HFFc6 (cell line): ENCODE measurements at places on chromosomes 3 and 15. TPM values are rescaled to one million over a fixed set of nuclear protein-coding genes. Genes with fewer than 3 reads are reported as not detected.

DNA sequence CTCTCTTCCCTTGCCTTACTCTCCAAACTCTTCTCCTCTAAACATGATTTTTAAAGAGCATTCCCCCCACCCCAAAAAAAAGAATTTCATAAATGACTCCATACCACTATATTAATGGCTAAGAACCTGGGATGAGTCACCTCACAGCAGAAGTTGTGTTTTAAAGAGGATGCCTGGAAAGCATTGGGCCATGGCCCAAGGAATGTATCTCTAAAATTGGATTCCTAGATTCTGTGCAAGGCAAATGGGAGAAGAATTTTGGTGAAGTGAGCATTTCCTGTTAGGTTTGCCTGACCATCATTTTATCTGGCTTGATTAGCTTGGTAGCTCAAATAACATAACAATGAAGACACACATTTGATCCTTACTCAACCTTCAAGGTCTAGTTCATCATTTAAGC, 251.4 kb downstream of the NR1D2 start:
- peak; percentile 68 for DNase-seq
- H3K4me3 ChIP-seq = no peak overlapping the region
- H3K27me3 ChIP-seq = no peaks in the 10 kb centered on the region; the same call in 1 of the 2 replicates
- no peaks in the 10 kb centered on the region for H3K36me3 ChIP-seq

- peaks cover 19% of the 10 kb centered on the region for H3K4me1 ChIP-seq
- H3K27me3 ChIP-seq = peaks cover 13% of the 10 kb centered on the region; the same call in 1 of the 2 replicates
- no peak overlapping the region for H3K4me3 ChIP-seq
- no peak overlapping the region for H3K27ac ChIP-seq
- no peaks in the 10 kb centered on the region for H3K36me3 ChIP-seq
These were observed 54.9 kb downstream of the TRIM71 start for GRCh38 chr3:32872487-32873382.

- H3K4me1 ChIP-seq = peaks cover 41% of the 10 kb centered on the region
- H3K27me3 ChIP-seq = no peaks in the 10 kb centered on the region; the same call in 1 of the 2 replicates
- H3K4me3 ChIP-seq = peak overlapping the region; percentile 96
- no peak for DNase-seq
These were observed 550 bp downstream of the CLN6 start for GRCh38 chr15:68228971-68229385.

DNA sequence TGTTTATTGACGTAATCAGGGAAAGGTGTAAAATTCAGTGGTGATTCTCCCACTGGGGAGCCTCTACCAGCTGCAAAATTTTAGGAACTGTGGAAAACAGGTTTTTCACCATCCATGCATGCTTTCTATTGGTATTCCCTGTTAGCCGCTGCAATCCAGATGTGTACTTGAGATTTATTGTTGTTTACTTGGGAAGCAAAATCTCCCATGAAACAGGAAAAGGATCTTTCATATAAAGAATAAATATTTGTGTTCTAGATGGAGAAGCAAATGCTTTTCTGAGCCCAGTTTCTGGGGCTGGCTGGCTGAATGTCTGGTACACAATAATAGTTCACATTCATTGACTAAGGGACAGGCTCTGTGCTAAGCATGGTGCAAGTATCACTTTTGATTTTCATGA, 144.6 kb upstream of the RASGRP1 start:
- DNase-seq = no peak
- H3K4me3 ChIP-seq = no peak overlapping the region
- peak overlapping the region; percentile 79 for H3K27ac ChIP-seq
- H3K27me3 ChIP-seq = no peaks in the 10 kb centered on the region; the same call in 1 of the 2 replicates
- peaks cover 23% of the 10 kb centered on the region; the same call in 1 of the 2 replicates for H3K36me3 ChIP-seq

DNA sequence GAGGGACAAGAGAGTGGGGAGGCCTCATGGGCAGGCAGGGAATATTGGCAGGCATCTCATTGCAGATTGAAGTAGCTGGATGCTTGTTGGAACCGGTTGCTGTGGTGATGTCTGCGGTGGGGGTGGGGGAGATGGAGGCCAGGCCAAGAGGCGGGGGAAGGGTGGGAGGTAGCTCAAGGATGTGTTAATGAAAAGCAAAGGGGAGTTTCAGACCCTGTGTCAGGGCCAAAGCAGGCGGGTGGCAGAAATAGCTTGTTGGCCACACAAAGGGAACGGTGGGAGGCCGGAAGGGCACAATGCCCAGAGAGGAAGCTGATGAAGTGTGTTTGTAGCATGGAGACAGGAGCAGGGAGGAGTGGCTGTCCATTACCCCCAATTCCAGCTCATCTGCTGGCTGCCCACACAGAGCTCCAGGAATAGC, 28.0 kb downstream of the CCDC33 start:
- DNase-seq = no peak
- no peaks in the 10 kb centered on the region for H3K4me1 ChIP-seq
- H3K27me3 ChIP-seq = peaks cover 60% of the 10 kb centered on the region
- no peaks in the 10 kb centered on the region for H3K36me3 ChIP-seq
- H3K4me3 ChIP-seq = no peak overlapping the region
- H3K27ac ChIP-seq = no peak overlapping the region

GRCh38 chr3:144189044-144189443, 217.4 kb downstream of the DIPK2A start:
- H3K4me3 ChIP-seq = no peak overlapping the region
- H3K4me1 ChIP-seq = no peaks in the 10 kb centered on the region
- no peak for DNase-seq
- no peaks in the 10 kb centered on the region; the same call in 1 of the 2 replicates for H3K36me3 ChIP-seq
- no peaks in the 10 kb centered on the region for H3K27me3 ChIP-seq

GRCh38 chr3:16203671-16204629, 29.5 kb downstream of the GALNT15 start:
- peaks cover 78% of the 10 kb centered on the region for H3K4me1 ChIP-seq
- no peak for DNase-seq
- peak overlapping the region; percentile 72 for H3K27ac ChIP-seq
- peaks cover 3% of the 10 kb centered on the region; the same call in 1 of the 2 replicates for H3K27me3 ChIP-seq
- peaks cover 7% of the 10 kb centered on the region; the same call in 1 of the 2 replicates for H3K36me3 ChIP-seq

GRCh38 chr3:60365360-60365759, 885.9 kb downstream of the FHIT start:
- no peak overlapping the region for H3K4me3 ChIP-seq
- no peak for DNase-seq
- no peaks in the 10 kb centered on the region for H3K36me3 ChIP-seq
- no peaks in the 10 kb centered on the region; the same call in 1 of the 2 replicates for H3K27me3 ChIP-seq
- H3K4me1 ChIP-seq = no peaks in the 10 kb centered on the region

DNA sequence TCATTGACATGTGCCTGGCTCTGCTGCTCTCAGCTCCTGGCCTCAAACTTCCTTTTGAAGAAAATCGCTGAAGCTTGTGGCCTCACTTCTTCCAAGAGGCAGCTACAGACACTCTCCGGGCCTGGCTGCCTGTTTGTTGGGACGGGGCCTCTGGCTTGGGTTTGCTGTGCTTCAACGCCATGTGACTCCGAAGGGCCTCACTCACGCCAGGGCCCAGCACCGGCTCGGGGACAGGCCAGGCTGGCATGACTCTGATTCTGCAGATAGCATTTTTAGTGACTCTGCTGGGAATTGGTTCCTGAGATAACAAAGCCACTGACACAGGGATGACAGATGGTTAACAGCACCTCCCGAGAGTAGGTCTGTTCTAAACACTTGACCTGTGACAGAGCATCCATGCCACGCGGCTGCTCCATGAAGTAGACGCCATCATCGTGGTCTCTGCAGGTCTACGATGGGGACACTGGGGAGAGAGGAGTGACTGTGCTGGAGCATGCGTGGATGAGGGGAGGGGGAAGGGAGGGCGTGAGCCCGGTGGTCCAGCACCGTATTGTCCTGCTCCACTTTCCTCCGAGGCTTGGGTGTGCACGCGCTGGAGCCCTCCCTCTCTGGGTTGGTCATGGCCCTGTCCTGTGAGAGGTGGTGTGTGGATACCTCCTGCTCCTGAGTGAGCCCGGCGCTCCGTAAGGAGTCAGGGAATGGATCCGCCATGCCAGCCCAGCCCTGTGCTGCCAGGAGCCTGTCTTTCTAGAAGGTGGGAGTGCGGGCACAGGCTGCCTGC, 133.6 kb downstream of the TJP1 start:
- DNase-seq = no peak
- peaks cover 2% of the 10 kb centered on the region; the same call in 1 of the 2 replicates for H3K27me3 ChIP-seq
- H3K4me3 ChIP-seq = no peak overlapping the region; the same call in 1 of the 2 replicates
- no peak overlapping the region for H3K27ac ChIP-seq
- H3K4me1 ChIP-seq = peaks cover 51% of the 10 kb centered on the region

- no peak overlapping the region for H3K27ac ChIP-seq
- H3K27me3 ChIP-seq = no peaks in the 10 kb centered on the region; the same call in 1 of the 2 replicates
- no peak overlapping the region for H3K4me3 ChIP-seq
- DNase-seq = no peak
These were observed 51.1 kb downstream of the IFT57 start for GRCh38 chr3:108171106-108171505.

GRCh38 chr15:78000091-78000926, 77.2 kb downstream of the TBC1D2B start:
- H3K27ac ChIP-seq = no peak overlapping the region
- peak; percentile 22 for DNase-seq
- H3K36me3 ChIP-seq = peaks cover 17% of the 10 kb centered on the region
- H3K4me1 ChIP-seq = peaks cover 25% of the 10 kb centered on the region
- no peak overlapping the region for H3K4me3 ChIP-seq

DNA sequence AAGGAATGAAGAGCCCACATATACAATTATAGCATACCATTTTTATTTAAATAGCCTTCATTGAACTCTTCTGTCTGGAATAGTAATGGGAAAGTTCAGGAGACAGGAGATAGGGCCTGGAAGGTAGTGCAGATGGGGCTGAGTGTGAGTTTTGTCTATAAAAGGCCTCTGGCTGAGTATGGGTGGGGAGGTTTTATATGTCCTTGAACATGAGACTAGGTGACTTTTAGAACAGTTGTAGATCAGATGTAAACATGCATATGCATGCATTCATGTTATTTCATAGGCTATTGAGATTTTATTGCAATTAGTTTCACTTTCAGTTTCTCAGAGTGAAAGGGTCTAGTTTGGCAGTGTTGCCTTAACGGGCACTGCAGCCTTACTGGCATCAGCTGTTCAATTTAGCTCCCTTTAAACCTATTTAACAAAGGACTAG, 27.1 kb downstream of the CGGBP1 start:
- peak overlapping the region; percentile 88 for H3K4me3 ChIP-seq
- H3K36me3 ChIP-seq = no peaks in the 10 kb centered on the region

DNA sequence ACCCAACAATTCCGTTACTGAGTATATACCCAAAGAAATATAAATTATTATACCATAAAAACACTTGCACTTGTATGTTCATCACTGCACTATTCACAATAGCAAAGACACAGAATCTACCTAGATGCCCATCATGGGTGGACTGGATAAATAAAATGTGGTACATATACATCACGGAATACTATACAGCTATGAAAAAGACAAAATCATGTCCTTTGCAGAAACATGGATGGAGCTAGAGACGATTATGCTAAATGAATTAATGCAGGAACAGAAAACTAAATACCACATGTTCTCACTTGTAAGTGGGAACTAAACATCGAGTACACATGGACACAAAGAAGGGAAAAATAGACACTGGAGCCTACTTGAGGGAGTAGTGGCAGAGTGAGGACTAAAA, 185.3 kb downstream of the PYDC2 start:
- H3K4me3 ChIP-seq = no peak overlapping the region
- peaks cover 1% of the 10 kb centered on the region; the same call in 1 of the 2 replicates for H3K27me3 ChIP-seq
- H3K36me3 ChIP-seq = peaks cover 3% of the 10 kb centered on the region
- H3K4me1 ChIP-seq = no peaks in the 10 kb centered on the region
- no peak overlapping the region for H3K27ac ChIP-seq

DNA sequence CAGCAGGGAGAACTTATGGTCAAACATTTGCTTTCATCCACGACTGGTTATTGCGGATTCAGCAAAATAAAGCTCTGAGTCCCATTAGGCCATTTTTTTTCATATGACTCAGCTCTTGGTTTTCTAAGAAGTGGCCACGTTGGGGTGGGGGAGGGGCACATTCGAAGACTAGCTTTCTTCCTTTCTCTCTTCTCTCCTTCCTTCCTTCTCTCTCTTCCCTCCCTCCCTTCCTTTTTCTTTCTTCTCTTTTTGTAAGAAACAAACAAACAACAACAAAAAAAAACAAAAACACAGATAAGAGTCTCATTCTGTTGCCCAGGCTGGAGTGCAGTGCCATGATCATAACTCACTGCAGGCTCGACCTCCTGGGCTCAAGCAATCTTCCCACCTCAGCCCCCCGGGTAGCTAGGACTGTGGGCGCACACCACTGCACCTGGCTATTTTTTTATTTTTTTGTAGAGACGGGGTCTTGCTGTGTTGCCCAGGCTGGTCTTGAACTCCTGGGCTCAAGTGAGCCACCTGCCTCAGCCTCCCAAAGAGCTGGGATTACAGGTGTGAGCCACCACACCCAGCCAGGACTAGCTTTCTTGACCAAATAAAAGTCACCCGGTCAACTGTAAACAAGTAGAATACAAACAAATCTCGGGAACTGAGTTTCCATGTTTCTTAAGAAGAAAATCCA, 41.6 kb downstream of the ABCC5 start:
- H3K36me3 ChIP-seq = peaks cover 52% of the 10 kb centered on the region
- no peak for DNase-seq
- H3K27me3 ChIP-seq = peaks cover 3% of the 10 kb centered on the region
- H3K4me1 ChIP-seq = peaks cover 16% of the 10 kb centered on the region
- no peak overlapping the region for H3K27ac ChIP-seq

DNA sequence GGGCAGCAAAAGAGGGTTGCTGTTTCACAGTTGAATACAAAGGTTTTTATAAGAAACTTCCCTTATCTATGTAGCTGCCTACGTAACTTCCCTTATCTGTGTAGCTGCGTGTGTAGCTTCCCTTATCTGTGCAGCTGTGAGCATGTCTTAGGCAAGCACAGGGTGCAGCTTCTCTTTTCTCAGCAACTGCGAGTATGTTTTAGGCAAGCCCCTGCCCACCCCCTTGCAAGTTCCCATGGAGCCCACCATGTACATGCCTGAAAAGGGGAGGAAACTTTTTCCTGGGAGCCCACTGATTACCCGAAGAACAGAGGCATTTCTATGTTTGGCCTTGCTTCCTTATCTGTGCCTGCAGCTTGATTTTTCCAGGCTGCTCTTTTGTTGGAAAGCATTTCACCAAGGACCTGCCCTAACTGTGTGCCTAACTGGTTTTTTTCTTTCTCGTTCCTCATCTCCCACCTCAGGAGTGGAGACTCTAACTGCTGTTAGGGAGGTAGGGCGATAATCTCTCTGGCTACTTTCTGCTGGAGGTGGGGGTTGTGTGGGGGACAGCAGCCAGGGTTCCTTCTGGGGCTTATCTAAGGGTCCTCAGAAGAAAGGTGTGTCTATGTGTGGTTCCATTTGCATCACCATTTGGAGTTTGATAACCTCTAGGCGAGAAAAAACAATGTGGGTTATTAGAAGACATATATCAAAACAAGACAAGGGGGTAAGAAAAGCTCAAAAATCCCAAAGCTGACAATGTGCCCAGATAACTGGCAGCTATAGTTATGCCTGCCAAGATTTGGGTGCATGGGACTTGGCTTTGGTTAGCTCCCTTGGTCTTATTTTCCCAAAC, 26.0 kb downstream of the SORD start:
- H3K27ac ChIP-seq = no peak overlapping the region
- peaks cover 8% of the 10 kb centered on the region for H3K36me3 ChIP-seq
- H3K4me3 ChIP-seq = no peak overlapping the region
- H3K27me3 ChIP-seq = no peaks in the 10 kb centered on the region

- H3K27me3 ChIP-seq = no peaks in the 10 kb centered on the region; the same call in 1 of the 2 replicates
- DNase-seq = no peak
- H3K4me1 ChIP-seq = no peaks in the 10 kb centered on the region
- H3K36me3 ChIP-seq = no peaks in the 10 kb centered on the region
- no peak overlapping the region for H3K4me3 ChIP-seq
- H3K27ac ChIP-seq = no peak overlapping the region
These were observed 32.9 kb downstream of the CERS3 start for GRCh38 chr15:100495861-100496260.

LRTM1 gene
- not detected in 2 replicates for total RNA-seq

BNIP2 gene
- 59.5 to 64.3 TPM (median 59.6 TPM) in 3 replicates for total RNA-seq

HDC gene
- not detected in 3 replicates for total RNA-seq

C3orf22 gene
- not detected in 3 replicates for total RNA-seq

PTPRG gene
- 31.3 to 33.3 TPM (median 31.7 TPM) in 3 replicates for total RNA-seq

FYCO1 gene
- total RNA-seq = 20.8 to 25.6 TPM (median 24.9 TPM) in 3 replicates
